ENCODE measurements at places on chromosomes 16 and 17. TPM values are rescaled to one million over a fixed set of nuclear protein-coding genes. Genes with fewer than 3 reads are reported as not detected.

The CENPN gene
- total RNA-seq = 66.9 TPM

- H3K36me3 ChIP-seq = no peaks in the 10 kb centered on the region
- H3K27me3 ChIP-seq = peaks cover 24% of the 10 kb centered on the region
- H3K4me1 ChIP-seq = peaks cover 40% of the 10 kb centered on the region
- H3K27ac ChIP-seq = no peak overlapping the region
These were observed 1.5 kb upstream of the CLEC10A start for GRCh38 chr17:7081341-7082062.

DNA sequence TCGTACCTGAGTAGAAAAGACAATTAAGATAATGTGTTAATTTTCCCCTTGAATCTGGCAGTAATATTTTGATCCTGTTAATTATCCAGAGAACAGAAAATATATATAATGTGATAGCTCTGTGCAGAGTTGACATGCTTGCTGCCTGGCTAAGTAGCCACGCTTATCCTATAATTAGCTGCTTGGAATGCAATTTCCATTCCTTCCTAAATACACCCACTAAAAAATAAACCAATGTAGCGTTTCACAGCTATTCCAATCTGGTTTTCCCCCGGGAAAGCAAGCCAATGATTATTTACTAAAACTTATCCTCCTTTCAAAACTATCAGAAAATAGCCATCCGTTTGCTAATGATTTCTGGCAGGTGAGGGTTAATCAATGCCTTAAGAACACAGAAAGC lies 134.5 kb upstream of the IRX5 start:
- H3K4me3 ChIP-seq = no peak overlapping the region
- H3K4me1 ChIP-seq = no peaks in the 10 kb centered on the region
- H3K27me3 ChIP-seq = no peaks in the 10 kb centered on the region
- H3K27ac ChIP-seq = no peak overlapping the region
- DNase-seq = no peak

DNA sequence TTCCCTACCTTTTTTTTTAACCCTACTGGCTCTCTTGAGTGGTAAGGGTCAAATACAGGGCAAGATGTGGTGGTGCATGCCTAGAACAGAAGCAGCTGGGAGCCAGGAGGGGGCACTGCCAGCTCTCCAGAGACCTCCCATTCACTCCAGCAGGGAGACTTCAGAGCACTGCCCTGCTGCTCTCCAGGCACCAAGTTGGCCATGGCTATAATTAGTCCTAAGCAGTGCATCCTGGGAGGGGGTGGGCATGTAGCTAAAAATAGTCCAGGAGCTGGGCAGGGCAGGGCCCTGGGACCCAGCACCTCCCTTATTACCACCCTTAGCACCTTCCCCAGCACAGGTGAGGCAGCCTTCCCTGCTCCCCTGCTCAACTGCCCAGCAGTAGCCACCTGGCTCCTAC lies 3.5 kb downstream of the CORO6 start:
- H3K27ac ChIP-seq = no peak overlapping the region
- peaks cover 66% of the 10 kb centered on the region for H3K4me1 ChIP-seq
- H3K4me3 ChIP-seq = no peak overlapping the region
- peaks cover 24% of the 10 kb centered on the region for H3K27me3 ChIP-seq

DNA sequence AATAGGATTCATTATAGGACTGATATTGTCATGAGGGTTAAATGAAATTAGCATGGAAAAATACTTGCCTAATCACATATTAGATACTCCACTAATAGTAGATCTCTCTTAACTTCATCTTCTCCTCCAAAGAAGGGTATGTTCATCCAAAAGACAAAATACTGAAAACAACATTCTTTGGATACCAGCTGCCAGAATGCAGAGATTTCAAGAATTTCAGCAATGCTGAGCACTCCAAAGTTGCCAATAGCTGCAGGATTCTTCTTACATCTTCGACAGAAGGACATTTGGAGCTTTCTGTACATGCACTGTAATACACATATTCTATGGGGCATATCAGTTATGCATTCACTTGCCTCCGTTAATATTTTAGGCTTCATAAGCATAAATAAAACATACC lies 436.5 kb downstream of the HAPSTR1 start:
- H3K36me3 ChIP-seq = no peaks in the 10 kb centered on the region
- H3K4me3 ChIP-seq = no peak overlapping the region
- no peak for DNase-seq

DNA sequence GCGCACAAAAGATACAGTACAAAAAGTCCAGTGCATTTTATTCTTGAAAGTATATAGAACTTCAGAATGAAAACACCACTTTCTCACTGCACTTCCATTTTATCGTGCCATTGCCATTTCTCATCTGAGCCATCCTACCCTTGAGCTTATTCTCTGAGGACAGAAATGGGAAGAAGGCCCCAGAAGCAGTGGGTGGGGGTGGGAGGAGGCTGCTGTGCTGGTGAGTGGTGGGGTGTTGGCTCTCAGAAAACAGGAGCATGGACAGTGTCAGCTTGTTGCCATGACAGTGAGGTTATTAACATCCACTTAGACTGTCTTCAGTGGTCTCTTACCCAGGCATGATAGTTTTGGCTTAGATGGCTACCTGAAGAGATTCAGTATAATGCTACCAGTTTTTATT lies 4.5 kb downstream of the ATMIN start:
- peaks cover 59% of the 10 kb centered on the region for H3K36me3 ChIP-seq
- H3K4me3 ChIP-seq = no peak overlapping the region
- no peaks in the 10 kb centered on the region for H3K27me3 ChIP-seq

- DNase-seq = no peak
- peaks cover 13% of the 10 kb centered on the region for H3K4me1 ChIP-seq
- no peaks in the 10 kb centered on the region for H3K36me3 ChIP-seq
- H3K27ac ChIP-seq = no peak overlapping the region
- H3K27me3 ChIP-seq = peaks cover 39% of the 10 kb centered on the region
- no peak overlapping the region for H3K4me3 ChIP-seq
These were observed 1.5 kb downstream of the C16orf92 start for GRCh38 chr16:30024451-30024850.

GRCh38 chr17:42289611-42290181 lies 1.4 kb downstream of the STAT5A start:
- peaks cover 61% of the 10 kb centered on the region for H3K4me1 ChIP-seq
- peak overlapping the region; percentile 89 for H3K4me3 ChIP-seq
- no peaks in the 10 kb centered on the region for H3K27me3 ChIP-seq
- peak overlapping the region; percentile 84 for H3K27ac ChIP-seq

The PRR29 gene
- 15.1 TPM for total RNA-seq

The SGCA gene
- total RNA-seq = 0.30 TPM
